ENCODE measurements at places on chromosomes 6 and 20.

DNA sequence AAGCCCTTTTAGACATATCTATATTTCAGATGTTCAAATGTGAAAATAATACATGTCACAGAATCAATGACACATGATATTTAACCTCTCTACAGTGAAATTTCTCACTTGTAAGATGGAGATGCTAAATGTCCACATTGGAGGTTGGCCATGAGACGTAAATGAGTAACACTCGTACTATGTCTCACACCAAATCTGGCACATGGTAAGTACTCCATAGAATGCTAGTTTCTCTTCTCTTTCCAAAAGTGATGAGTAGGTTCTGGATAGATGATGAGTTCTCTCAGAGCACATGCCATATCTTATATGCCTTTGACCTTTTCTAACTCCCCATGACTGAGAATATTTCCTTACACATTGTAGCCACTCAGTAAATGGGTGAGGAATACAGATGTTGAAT lies 17.7 kb downstream of the GFOD1 start:
- DNase-seq, result no peak

DNA sequence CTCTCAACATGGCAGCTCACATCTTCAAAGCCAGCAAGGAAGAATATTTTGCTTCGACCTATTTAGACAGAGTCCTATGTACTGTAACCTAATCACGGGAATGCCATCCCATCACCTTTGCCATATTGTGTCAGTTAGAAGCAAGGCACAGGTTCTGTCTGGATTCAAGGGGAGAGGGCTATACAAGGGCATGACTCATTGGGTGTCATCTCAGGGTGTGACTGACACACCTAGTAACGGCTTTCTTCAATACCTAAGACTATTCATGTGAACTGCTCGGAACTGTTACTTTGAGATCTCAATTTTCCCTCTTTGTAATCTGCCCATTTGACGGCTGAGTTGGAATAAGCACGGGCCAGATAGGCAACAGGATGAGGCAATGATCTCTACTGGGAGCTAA lies 135.6 kb upstream of the HDGFL1 start:
- no peak for DNase-seq

GRCh38 chr6:112286500-112287144 lies 32.3 kb upstream of the LAMA4 start:
- no peak for DNase-seq

- no peak for DNase-seq
These were observed 151.3 kb downstream of the LCA5 start for GRCh38 chr6:79385893-79386292.

DNA sequence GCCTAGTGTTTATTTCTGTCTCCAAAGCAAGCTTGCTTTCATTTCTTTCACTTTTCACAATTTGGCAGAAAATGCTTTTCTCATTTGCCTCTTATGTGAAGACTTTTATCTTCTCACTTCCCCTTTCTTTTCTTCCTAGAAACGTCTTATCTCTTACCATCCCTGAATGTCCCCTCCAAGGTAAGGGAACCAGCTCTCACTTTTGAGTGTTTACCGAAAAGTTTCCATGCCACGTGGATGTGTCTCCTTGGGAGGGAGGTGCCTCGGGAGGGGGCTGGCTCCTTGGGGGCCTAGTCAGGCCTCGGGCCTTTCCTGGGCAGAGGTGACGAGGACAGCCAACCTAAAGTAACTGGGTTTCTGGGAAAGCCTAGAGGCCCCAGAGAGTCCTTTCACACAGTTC lies 127.4 kb downstream of the CD24 start:
- DNase-seq, result no peak

DNA sequence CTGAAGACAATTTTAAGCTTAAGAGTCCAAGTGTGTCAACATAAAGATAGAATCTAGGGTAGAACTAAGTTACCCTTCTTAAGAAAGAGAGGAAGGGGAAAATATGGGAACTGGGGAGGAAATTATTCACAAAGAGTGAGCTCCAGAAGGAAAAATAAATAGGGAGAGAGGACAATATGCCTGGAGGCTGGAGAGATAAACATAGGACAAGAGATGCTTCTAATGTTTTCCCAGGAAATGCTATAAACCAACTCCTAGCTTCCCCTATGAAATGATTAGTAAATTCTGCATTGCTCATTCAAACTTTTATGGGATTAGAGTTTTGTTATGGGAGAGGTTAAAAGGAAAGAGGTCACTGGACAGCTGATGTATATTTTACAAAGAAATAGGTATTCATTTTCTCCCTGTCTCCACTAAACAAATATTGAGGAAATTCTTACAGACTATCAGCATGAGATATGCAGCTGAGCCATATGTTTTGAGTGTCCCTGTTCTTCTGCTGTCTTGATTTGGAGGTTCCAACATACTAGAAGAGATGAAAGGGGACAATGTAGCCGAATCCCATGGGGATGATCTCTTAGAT lies 22.0 kb downstream of the TPD52L1 start:
- no peak for DNase-seq

GRCh38 chr6:105711216-105711615 lies 308.3 kb upstream of the PREP start:
- no peak for DNase-seq

- DNase-seq, result no peak
These were observed 732.2 kb downstream of the CBLN4 start for GRCh38 chr20:55273149-55273548.

GRCh38 chr6:74366634-74367033 lies 670.6 kb downstream of the CD109 start:
- DNase-seq, result no peak

DNA sequence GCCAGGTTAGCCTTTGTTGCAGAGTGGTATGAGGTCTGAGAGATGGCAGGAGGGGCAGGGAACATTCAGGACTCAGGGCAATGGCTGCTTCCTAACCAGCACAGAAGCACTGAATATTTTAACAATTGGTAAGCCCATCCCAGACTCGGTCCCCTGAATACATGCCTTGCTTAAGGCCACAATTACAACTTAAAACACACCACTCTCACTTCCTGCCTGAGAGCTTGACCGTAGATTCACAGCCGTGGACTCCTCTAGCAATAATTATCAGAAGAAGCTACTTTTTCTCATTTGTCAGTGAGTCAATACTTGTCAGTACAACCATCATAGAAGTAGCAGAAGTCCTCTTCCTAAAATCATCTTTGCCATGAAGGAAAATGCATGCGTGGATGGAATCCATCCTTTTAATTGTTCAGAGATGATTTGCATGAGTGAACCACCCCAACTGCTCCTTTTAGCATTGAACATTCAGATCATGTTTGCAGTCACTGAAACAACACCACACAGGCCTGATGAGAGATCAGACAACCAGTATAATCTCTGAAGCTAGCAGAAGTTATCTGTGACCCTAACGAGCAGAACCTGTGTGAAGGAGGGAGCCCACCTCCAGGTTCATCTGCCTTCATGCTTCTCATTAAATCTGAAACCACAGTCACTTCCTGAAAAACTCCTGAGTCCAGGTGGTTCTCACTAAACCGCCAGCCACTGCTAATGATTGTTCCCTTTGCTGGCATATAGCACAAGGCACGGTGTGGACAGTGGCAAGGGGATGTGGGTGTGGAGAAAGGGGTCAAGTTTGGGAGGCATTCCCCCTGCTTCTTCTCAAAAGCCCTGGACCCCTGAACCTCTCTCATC lies 333.9 kb upstream of the CNR1 start:
- DNase-seq, result no peak

Data from nephron progenitor cell (in vitro differentiated cells).